ENCODE measurements at places on chromosomes 4 and X.

- no peak for DNase-seq
Observed at GRCh38 chr4:129282293-129282692, 186.3 kb downstream of the C4orf33 start.

DNA sequence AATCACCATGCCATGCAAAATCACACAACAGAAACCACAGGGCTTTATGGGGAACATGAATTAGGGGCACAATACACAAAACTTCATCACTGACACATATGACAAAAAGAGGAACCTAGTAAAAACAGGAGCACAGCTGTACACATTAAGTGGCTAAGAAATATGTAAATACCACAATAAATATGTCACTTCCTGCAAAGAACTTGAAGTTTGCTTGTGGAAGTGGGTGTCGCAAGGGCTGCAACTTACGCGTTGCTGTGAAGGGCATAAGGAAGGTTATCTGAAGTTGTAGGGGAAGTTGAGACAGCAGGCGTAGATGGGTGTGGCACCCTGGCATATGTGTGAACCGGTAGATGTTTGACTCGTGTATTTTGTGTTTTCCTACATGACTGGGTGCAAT is 42.4 kb downstream of the CLCN4 start:
- no peak for DNase-seq

GRCh38 chrX:145825896-145826295 is 8.3 kb downstream of the SLITRK2 start:
- no peak for DNase-seq

DNA sequence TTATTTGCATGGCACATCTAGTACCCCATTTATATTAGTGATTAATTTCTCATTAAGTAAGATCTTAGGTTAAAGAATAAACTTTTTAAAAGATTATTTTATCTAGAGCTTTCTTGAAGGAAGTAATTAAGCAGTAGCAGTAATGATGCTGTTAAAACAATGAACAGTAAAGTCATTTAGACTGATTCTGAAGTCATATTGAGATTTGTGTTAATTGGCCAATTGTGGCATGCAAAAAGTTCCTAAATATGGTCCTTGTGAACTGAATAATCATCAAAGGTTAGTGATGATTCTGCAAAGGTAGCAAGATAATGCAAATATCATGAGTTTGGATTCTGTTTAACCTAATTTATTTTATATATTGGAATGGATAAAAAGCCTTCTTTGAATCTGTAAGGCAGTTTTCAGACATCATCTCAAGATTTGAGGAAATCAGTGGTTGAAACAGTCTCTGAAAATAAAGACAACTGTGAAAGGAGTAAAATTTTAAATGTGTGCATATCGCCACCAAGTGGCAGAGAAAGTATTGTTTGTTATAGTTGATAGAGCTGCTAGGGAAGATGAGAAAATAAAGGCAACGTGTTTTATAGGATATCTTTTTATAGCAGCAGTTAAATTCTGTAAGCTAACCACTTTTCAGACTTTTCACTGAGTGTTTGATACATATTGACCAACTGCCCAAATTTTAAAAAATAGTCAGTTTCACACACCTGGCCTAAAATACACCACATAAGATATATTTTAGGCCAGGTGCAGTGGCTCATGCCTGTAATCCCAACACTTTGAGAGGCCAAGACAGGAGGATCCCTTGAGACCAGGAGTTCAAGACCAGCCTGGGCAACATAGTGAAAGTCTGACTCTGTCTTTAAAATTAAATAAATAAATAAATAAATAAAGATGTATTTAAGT is 79.6 kb downstream of the CCKAR start:
- peak; percentile 38 for DNase-seq

- no peak for DNase-seq
Observed at GRCh38 chrX:2145692-2146367, 354.9 kb downstream of the DHRSX start.

- no peak for DNase-seq
Observed at GRCh38 chr4:168761066-168761465, 249.0 kb downstream of the CBR4 start.

DNA sequence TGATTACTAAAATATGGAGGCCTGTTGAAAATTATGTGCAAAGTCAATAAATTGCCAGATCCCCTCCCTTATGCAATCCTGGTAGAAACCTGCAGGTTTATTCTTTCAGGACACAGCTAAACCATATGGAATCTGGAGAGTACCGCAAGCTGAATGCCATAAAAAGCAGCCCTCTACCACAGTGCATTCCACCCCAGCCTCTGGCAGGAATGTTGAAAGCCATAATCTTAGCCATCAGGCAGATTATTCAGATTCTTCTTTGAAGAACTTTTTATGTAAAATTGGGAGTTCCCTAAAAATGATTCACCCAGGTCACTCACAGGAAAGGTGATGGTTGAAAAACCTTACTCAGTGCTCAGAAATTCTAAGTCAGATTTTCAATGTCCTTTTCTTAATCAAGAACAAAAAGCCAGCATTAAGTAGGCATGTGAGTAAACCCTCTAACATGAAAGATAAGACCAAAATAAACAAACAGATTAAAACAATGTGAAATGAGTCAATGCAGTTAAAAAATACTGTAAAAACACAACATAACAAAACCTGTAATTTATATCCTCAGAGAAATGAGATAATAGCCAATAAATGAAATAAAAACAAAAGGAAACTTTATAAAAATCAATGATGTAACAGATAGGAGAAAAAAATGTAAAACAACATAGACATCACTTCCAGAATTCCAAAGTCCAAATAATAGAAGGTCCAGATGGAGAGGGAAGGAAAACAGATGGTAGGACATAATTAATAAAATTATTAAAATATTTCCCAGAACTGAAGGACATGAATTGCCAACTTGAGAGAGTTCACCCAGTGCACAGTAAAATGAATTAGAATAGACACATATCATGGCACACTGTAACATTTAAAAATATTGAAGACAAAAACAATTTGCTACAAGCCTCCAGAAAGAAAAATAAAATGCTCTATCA is 226.9 kb downstream of the FSTL5 start:
- DNase-seq: no peak

DNA sequence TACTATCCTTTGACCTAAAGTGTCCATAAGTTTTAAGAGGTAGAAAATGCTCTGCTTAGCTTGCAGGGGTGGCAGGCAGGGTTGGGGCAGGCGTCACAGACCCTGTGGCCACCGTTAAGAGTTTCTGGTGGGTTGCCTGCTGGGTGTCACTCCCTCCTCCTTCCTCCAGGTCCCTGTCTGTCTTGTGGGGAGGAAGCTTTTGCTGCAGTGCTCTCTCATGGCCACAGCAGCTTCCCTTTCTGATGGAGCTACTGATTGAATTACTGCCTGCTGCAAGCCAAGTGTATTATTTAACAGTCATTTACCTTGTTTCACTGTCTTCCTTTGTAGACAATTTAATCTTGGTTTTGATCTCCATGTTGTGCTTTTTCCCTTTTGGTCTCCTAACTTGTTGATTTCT is 384.6 kb downstream of the IDS start:
- DNase-seq: no peak

- DNase-seq: no peak
Observed at GRCh38 chr4:168886351-168886750, 123.7 kb downstream of the CBR4 start.

DNA sequence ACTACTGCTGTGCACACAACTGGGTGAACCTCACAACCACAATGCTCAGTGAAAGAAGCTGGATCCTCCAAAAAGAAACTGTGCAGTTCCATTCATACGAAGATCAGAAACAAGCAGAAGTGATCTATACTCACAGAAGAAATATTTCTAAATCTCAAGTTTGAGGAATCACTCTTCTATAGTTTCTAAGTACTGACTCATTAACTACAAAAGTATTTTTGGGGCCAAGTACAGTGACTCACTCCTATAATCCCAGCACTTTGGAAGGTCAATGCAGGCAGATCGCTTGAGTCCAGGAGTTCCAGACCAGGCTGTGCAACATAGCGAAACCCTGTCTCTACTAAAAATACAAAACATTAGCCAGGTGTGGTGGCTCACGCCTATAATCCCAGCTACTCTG is 51.3 kb upstream of the RELL1 start:
- no peak for DNase-seq

GRCh38 chrX:67787196-67787595 is 243.4 kb downstream of the AR start:
- DNase-seq: no peak

GRCh38 chr4:60992037-60992436 is 208.1 kb upstream of the ADGRL3 start:
- no peak for DNase-seq

- DNase-seq: no peak
Observed at GRCh38 chr4:6943012-6943884, 33.6 kb downstream of the TBC1D14 start.

DNA sequence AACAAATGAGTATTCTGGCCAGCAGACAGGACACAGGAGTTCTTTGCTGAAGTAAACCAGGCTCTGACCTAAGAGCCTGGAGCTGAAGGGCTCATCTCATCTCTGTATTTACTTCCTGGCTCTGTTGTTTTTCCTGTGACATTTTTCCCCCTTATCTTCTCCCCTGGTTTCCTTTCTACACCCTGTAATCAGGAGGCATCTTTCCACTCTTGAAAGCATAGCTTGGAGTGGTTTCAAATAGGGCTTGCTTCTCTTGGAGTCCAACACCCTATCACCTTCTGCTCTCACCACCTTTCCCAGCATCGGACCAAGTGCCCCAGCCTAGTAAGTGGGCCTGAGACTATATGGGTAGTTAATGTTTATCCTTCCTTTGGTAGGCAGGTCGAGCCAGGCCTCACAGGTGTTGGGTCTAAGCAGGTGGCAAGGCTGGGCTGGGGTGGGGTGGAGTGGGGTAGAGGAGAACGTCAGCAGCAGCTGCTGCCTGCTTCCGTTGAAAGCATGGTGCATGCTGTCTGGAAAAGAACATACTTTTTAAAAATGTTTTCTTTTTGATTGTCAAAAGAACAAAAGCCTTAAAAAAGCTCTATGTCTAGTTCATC is 1.2 kb downstream of the DRP2 start:
- no peak for DNase-seq

GRCh38 chr4:139416073-139416673 is 37.7 kb upstream of the RAB33B start:
- DNase-seq: no peak

GRCh38 chr4:168787801-168788595 is 222.1 kb downstream of the CBR4 start:
- DNase-seq: no peak

DNA sequence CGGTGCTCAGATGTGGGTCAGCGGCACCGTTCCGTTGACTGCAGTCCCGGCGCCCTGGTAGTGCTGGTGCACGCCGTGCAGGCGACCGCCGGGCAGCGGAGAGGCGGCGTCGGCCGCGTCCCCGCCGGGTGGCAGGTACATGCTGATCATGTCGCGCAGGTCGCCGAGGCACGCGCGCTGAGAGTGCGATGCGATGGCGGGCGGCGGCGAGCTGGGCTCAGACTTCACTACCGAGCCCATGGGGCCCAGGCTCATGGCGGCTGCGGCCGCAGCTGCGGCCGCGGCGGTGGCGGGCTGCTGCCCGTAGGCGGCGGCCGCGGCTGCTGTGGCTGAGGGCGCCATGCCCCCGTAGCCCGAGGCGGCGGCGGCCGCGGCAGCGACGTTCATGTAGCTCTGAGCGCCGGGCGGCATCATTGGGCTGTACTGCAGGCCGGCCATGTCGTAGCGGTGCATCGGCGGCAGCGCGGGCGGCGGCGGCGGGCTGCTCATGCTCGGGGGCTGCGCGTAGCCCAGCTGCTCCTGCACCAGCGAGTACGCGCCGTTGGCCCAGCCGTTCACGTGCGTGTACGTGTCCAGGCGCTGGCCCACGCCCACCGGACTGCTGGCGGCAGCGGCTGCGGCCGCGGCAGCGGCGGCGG is 1.0 kb downstream of the SOX3 start:
- DNase-seq: peak; percentile 55

- DNase-seq: no peak
Observed at GRCh38 chr4:1752284-1753041, 31.1 kb downstream of the TACC3 start.

DNA sequence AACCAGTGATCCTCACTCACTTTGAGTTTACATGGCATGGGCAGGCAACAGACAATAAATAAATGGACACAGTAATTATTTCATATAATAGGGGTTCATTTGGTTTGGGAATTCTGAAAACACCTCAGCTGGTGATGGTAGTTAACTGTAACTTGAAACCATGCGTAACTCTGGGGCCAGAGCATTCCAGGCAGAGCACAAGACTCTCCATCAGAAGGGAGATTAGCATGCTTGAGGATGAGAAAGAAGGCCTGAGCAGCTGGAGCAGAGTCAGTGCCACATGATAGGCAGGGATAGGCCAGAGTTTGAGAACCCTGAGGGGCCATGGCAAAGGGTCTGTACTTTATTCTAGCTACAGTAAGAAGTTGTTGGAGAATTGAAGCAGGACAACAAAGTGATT is 56.3 kb upstream of the CXCL8 start:
- no peak for DNase-seq

DNA sequence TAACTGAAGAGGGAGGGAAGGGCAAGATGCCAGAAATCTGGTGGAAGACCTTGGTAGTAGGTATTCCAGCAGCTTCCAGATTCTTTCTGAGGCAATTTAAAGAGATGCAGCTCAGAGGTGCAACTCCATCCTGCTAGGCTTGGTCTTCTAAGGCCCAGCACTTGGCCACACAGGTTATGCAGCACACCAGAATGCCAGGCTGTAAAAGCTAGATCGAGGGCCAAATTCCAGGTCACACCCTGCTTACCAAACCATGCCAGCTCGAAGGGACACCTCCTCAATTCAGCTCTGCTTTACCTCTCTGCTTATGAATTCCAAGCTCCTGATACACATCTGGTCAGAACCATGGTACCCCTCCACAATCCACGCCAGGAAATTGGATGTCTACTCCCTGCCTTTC is 19.8 kb upstream of the ATXN3L start:
- no peak for DNase-seq

- no peak for DNase-seq
Observed at GRCh38 chr4:142128529-142128928, 492.1 kb downstream of the IL15 start.

DNA sequence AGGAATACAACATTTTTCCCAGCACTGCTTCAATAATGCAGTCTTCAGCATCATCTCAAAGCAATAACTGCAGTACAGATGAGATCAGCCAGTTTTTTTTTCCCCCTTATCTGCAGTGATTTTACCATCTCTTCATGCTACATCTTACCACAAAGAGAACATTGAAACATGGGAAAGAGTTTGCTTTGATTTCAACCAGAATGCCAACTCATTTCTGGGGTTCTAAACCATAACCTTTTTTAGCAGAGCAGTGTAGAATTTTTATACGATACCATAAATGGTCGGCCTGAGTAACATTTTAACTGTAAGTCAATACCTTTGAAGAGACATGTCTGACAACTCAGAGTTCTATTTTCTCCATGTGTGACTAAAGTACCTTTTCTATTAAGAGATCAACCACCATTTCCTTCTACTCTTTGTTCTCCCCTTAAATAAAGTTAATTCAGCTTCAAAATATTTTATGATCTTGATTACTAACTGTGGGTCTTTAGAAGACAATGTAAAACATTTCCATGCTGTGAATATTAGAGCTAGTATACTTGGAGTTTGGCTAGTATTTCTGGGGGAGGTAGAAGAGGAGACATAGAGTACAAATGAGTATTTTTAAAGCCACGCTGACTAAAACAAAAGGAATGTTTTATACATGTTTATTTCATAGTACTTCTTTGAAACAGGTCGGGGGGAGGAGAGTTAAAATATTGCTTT is 69.1 kb downstream of the TET2 start:
- DNase-seq: no peak
